Memory B cell (primary cell): ENCODE measurements at places on chromosomes 2 and 18.

DNA sequence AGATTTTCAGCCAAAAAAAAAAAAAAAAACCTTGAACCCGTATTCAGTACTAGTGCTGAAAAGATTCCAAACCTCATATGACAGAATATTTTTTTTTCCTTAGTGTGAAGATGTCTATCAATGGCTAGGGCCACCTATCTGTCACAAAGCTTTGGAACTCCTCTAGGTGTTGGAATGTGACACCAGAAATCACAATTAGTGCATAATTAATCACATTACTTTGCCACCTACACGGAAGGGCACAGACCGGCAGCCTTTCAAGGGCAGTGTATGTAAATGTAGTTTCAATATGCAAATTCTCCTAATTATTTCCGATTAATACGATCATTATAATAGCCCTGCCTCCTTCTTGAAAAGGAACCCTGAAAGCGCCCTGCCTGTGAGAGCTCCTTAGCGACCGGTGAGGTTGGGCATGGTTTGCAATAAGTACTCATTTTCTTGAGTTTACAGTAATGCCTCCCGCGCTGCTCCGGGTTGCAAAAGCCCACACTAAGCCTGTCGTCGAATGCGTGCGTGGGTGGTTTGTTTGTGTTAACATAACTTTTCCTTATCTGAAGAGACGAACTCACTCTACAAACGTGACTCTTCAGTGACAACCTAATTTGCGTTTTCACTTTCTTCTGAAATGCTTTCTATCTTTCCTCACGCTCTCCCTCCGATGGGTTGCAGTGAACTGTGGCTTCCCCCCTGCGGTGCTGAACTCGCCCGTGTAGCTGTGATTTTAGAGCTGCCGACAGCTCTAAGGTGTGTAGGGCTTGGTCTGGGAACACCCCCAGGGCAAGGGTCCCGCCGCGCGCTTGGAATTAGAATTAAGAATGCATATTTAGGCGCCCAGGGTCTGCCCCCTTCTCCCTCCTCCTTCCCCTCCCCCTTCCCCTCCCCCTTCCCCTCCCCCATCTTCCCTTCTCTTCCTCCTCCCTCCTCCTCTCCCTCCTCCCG lies 765 bp upstream of the ID2 start:
- peak; percentile 37 for DNase-seq

- DNase-seq: no peak
These were observed 25.1 kb upstream of the CREB1 start for GRCh38 chr2:207504513-207505170.

GRCh38 chr2:132936791-132937190 lies 266.8 kb upstream of the LYPD1 start:
- DNase-seq: no peak

DNA sequence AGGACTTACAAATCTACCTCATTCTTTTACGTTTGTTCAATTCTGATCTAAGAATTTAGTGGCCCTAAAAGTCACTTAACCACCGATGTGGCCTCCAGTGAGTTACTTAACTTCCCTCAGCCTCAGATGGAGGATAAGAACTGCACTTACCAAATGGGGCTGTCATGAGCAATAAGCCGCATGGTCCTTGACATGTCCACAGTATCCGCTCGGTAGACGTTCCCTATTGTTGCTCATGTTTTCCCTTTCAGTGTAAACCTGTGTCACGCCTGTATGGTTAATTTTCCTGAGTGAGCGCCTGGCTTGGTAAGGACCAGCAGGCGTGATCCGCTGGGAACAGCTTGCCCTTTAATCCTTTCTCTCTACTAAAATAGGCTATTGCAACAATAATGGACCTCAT lies 20.3 kb downstream of the SEC11C start:
- DNase-seq: no peak
